T follicular helper cell (primary cell): ENCODE measurements at places on chromosomes 3 and 15.

GRCh38 chr3:150602426-150603152, 532 bp upstream of the SELENOT start:
- DNase-seq: no peak

DNA sequence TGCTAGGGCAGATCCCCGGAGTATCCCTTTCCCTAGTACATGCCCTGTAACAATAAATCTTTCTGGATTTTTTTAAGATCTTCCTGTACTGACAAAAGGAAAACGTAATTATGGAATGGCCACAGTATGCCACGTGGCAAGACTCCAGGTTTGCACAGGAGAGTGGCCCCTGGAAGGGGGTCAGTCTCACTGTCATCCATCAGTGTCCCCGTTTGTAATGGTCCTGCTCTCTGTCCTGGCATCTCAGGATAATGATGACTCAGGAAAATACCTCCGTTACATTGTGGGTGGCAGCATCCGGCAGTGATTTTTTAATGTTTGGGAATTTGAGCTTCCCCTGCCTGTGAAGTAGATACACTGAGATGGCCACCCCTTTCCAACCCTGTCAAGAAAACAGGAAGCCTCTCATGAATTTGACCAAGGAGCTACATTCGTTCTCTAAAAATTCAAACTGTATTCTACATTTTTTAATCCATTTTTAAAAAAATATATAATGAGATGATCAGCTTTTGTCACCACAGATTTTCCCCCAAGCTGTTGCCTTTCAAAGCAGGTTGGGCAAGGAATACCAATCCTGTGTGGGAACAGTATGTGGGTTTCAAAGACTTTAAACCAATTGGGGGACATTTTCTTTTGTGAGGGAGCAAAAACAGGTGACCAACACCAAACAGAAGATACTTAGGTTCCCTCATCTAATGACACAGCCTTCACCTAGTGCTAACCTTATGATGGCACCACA, 110.4 kb downstream of the C3orf70 start:
- DNase-seq: no peak

- no peak for DNase-seq
These were observed 33.1 kb downstream of the ASB7 start for GRCh38 chr15:100635406-100636071.

DNA sequence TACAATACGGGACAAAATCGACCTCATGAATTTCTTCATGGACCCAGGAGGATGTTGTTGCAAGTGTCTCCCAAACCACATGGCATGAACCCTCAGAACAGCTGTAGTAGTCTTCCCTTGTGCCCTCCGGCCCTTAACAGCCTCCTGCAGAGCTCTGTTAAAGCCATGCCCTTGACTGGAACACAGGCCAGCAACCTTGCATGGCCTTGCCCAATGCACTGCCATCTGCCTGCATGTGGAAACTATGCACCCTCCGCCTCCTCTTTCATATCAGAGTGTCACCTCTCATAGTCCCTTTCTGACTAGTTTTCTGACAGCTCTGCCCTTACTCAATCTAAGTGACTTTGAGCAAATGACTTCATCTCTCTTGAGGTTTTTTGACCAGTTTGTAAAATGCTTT, 39.4 kb upstream of the TRIM71 start:
- DNase-seq: no peak

- DNase-seq: no peak
These were observed 336.3 kb downstream of the DIPK2A start for GRCh38 chr3:144307951-144308350.

- DNase-seq: no peak
These were observed 100.9 kb downstream of the CLSTN2 start for GRCh38 chr3:140035871-140036270.

GRCh38 chr3:110938629-110939028, 133.0 kb upstream of the NECTIN3 start:
- no peak for DNase-seq

DNA sequence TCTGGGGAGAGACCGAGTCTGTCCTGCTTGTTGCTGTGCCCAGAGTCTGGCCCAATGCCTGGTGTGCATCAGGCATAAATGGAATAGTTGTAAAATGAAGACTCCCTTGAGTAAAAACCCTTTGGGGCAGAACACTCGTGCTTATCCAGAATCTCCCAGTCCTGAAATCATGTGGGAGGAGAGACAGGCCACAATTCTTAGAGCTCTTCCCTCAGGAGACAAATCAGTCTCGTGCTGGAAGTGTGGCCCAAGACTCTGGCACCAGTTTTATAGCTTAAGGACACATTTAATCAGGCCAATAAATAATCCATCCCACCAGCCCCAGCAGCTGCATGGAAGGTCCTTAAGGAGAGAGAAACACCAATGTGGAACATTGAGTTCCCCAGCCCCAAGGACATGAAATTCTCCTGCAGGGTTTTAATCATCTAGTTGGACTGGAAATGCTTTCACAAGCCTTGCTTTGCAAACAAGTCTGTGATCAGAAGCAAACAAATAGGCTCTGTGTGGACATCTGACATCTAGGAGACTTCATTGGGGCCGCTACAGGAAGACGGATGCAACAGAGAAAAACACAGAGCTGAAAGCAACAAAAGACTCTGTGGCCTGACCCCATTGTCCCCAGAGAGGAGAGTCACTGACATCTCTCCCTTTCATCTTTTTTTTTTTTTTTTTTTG, 70.4 kb downstream of the LSM3 start:
- DNase-seq: no peak

GRCh38 chr3:71444028-71444860, 139.3 kb downstream of the FOXP1 start:
- peak; percentile 69 for DNase-seq

GRCh38 chr15:94610485-94610884, 379.1 kb downstream of the MCTP2 start:
- no peak for DNase-seq
